ENCODE measurements at places on chromosomes 13 and 19.
A peak's percentile ranks its signal among the peaks of the same experiment; 100 is the strongest.

- DNase-seq = no peak
These were observed 3.9 kb downstream of the PIH1D1 start for GRCh38 chr19:49447485-49448431.

DNA sequence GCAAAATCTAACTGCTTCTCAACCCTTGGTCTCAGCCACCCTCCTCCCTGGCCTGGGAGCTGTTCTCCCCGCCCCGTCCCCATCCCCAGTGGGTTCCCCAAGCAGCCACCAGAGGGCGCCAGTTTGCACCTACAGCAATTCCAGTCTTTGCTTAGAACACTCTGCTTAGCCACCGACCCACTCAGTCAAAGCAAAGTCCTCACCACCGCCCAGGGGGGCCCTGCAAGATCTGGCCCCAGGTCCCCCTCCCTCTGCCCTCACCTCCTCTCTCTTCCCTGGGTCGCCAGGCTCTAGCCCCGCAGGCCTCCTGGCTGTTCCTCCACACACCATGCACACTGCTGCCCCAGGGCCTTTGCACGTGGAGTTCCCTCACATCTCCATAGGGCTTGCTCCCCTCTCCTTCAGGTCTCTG, 12.4 kb downstream of the TMEM143 start:
- peak; percentile 84 for DNase-seq

DNA sequence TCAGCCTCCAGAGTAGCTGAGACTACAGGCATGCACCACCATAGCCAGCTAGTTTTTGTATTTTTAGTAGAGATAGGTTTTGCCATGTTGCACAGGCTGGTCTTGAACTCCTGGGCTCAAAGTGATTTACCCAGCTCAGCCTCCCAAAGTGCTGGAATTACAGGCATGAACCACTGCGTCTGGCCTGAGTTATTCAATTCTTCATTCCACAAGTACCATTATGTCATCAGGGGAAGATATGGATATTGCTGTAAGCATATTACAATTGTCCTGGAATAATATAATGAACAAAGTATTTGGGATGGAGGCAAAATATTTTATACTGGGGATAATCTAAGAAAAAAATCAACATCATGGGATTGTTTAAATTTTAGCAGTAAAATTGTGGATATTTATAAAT, 646.0 kb upstream of the SLITRK6 start:
- DNase-seq = no peak

GRCh38 chr13:41649659-41650058, 192.3 kb downstream of the RGCC start:
- DNase-seq = peak; percentile 27

- peak; percentile 34 for DNase-seq
These were observed 357.8 kb downstream of the DCT start for GRCh38 chr13:94121686-94122085.
